Sigmoid colon (tissue), 7 donors: ENCODE measurements at places on chromosomes 6 and 20. TPM values are rescaled to one million over a fixed set of nuclear protein-coding genes. Genes with fewer than 3 reads are reported as not detected.

DNA sequence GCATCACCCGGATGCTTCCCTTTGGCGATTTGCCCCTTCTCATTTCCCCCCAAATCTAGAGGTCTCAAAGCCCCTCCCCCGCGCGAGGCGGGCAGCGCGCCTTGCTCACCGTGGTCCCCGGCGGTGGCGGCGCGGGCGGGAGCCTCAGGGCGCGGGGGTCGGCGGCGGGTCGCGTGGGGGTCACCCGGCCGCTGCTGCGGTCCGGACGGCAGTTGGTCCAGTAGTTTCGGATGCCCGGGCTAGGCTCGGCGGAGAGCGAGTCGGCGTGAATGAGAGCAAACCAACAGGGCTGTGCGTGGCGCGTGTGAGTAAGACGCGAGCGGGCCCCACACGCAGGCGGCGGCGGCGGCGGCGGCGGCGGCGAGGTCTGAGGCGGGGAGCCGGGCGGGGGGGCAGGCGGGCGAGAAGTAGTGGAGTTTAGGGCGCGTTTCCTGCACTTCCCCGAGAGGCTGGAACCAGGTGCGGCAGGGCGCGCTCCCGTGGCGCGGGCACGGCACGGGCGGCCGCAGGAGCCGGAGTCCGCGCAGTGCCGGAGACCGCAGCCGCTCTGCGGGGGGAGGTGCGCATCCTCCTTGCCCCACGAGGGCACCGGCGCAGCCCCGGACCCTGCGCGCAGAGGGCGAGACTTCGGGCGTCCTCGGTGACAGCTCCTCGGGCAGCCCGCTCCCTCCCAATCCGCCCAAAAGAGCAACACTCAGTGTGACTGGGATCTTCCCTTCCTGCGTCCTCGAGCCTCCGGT is 567 bp downstream of the HS3ST5 start:
- DNase-seq, result no peak
- peaks cover 20% of the 10 kb centered on the region for H3K27me3 ChIP-seq
- H3K36me3 ChIP-seq, result no peaks in the 10 kb centered on the region
- no peak overlapping the region for H3K27ac ChIP-seq
- peaks cover 34% of the 10 kb centered on the region for H3K4me1 ChIP-seq
- H3K4me3 ChIP-seq, result peak overlapping the region; percentile 65

- peaks cover 51% of the 10 kb centered on the region for H3K36me3 ChIP-seq
- peaks cover 70% of the 10 kb centered on the region for H3K4me1 ChIP-seq
- H3K27me3 ChIP-seq, result no peaks in the 10 kb centered on the region
- peak overlapping the region; percentile 86 for H3K27ac ChIP-seq
- peak; percentile 90 for DNase-seq
Observed at GRCh38 chr20:50129662-50130355, 16.9 kb upstream of the UBE2V1 start.

DNA sequence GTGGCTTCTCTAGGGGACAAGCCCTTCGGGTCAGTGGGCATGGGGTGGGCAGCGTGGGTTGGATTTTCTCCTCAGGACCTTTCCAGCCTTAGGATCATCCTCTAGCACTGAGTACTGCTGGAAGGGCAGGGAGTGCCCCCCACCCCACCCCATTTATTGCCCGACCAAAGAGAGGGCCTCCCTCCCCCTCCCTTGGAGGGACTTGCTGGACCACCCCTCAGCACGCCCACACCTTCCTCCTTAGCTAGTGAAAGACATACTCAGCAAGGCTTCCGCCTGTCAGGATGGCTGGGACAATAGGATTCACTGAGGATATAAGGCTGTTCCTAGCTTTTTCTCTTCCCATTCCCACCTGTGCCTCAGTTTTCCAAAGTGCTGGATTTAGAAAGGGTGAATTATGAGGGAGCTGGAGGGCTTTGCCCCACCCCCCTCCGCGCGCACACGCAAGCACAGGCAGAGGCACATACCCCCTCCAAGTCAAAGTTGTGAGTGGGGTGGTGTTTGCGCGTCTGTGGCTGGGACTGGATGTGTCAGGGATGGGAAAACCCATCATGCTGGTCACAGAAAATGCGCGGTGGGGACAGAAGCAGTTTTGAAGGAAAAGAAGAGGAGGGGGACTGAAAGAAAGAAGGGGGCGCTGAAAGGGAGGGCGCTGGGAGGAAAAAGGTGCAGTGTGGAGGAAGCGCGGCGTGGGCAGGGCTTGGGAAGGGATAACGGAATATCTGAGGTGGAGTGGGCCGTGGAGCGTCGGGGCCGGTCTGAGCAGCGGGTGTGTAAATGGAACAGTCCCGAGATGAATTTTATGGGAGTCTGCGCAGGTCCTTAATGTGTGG is 693 bp upstream of the SLC29A1 start:
- peak; percentile 73 for DNase-seq
- H3K4me3 ChIP-seq, result peak overlapping the region; percentile 64
- no peaks in the 10 kb centered on the region for H3K27me3 ChIP-seq
- H3K4me1 ChIP-seq, result peaks cover 88% of the 10 kb centered on the region

- peak overlapping the region; percentile 47 for H3K4me3 ChIP-seq
- no peaks in the 10 kb centered on the region for H3K36me3 ChIP-seq
- H3K27ac ChIP-seq, result peak overlapping the region; percentile 28
- H3K4me1 ChIP-seq, result peaks cover 8% of the 10 kb centered on the region
- DNase-seq, result peak; percentile 80
Observed at GRCh38 chr6:27791182-27791943, 120.8 kb downstream of the OR2B2 start.

- H3K36me3 ChIP-seq, result no peaks in the 10 kb centered on the region
- no peaks in the 10 kb centered on the region for H3K4me1 ChIP-seq
- H3K4me3 ChIP-seq, result no peak overlapping the region
Observed at GRCh38 chr6:158570681-158570962, 10.7 kb downstream of the TMEM181 start.

DNA sequence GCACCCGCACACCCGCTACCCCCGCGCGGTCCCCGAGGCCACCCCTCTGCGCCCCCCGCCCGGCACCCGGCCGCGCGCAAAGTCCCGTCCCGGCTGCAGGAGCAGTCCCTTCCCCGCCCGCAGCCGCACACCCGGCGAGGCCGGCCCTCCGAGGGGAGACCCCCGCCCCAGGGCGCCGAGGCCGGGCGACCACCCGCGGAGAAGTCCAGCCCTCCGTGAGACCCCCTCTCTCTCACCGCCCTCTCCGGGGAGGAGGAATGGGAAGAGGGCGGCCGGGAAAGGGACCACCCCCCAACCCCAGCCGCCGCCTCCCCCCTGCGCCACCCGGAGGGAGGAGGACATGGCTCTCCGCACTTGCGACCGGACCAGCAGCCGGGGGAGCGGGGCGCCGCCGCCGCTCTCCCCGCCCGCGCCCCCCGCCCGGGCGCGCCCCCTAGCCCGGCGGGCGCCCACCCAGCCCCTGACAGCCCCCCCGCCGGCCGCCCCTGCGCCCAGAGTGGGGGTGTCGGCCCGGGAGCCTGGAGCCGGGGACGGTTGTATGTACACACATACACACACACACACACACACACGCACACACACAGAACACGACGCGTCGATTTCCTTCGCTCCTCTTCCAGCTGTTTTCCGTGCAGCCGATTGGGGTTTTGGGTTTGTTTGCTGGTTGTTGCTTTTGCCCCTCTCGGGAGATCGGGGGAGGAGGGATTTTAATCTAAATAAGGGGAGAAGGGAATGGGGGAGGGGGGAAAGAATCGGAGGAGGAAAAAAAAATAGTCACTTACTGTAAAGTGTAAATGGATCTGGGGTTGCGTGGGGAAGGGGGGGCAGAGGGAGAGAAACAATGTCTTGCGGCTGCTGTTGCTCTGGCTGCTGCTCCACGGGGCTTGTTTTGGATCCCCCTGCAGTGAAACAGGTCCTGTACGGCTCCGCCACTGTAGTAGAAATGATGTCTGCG is at the start of gene ATXN1:
Gene ATXN1, minus strand, starts transcription at position 945 of the 955 bp plus-strand sequence.
- H3K36me3 ChIP-seq, result no peaks in the 10 kb centered on the region
- H3K4me1 ChIP-seq, result peaks cover 53% of the 10 kb centered on the region
- peak; percentile 85 for DNase-seq
- peak within 1 kb of the TSS; percentile 80 for H3K4me3 ChIP-seq
- peak within 1 kb of the TSS; percentile 97 for H3K27ac ChIP-seq

GRCh38 chr6:2931970-2932748 is 29.1 kb upstream of the SERPINB9 start:
- no peak overlapping the region for H3K4me3 ChIP-seq
- DNase-seq, result peak; percentile 81
- H3K27me3 ChIP-seq, result peaks cover 4% of the 10 kb centered on the region

DNA sequence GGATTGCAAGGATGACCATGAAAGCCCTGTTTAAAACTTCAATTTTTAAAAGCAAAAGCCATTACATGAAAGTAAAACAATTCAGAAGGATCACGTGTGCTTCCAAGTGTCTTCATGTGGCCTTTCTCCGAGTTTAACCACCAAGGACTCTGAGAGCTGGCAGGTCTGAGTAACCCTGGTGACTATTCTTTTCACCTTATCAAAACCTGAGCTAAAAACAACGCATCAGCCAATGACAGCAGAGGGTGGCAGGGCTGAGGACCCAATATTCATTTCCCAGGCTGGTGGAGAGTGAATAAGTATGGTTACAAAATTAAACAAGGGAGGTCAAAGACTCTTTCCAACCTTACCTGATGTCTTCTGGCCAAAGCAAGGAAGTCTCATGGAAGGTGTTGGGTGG is 46.7 kb downstream of the DNAAF9 start:
- H3K36me3 ChIP-seq, result no peaks in the 10 kb centered on the region
- no peak overlapping the region for H3K4me3 ChIP-seq
- H3K27ac ChIP-seq, result no peak overlapping the region

MCUR1 gene
- total RNA-seq, result 10.0 TPM

LKAAEAR1 gene
- total RNA-seq, result not detected

- peak within 1 kb of the TSS; percentile 37 for H3K4me3 ChIP-seq
- no peaks in the 10 kb centered on the region for H3K27me3 ChIP-seq
- H3K36me3 ChIP-seq, result no peaks in the 10 kb centered on the region
- peak within 1 kb of the TSS; percentile 78 for H3K27ac ChIP-seq
- H3K4me1 ChIP-seq, result no peaks in the 10 kb centered on the region
Observed at GRCh38 chr6:128882991-128883611, at the start of gene LAMA2. TSS of gene LAMA2 (plus strand) at chr6:128883138. CDS start at chr6:128883246, 108 bp downstream.

PHACTR1 gene
- total RNA-seq, result 3.9 TPM

PRDM13 gene
- not detected for total RNA-seq

- peaks cover 2% of the 10 kb centered on the region for H3K4me1 ChIP-seq
- peaks cover 11% of the 10 kb centered on the region for H3K27me3 ChIP-seq
- no peaks in the 10 kb centered on the region for H3K36me3 ChIP-seq
- no peak overlapping the region for H3K27ac ChIP-seq
- H3K4me3 ChIP-seq, result no peak overlapping the region
Observed at GRCh38 chr20:57259121-57259937, 7.1 kb downstream of the BMP7 start.
